Activated CD4-positive, CD25-positive, alpha-beta regulatory T cell treated with anti-CD3 and anti-CD28 coated beads, Interleukin-2, amount 50 U/mL, for 72 hours (primary cell): ENCODE measurements at places on chromosomes 3 and 15.

DNA sequence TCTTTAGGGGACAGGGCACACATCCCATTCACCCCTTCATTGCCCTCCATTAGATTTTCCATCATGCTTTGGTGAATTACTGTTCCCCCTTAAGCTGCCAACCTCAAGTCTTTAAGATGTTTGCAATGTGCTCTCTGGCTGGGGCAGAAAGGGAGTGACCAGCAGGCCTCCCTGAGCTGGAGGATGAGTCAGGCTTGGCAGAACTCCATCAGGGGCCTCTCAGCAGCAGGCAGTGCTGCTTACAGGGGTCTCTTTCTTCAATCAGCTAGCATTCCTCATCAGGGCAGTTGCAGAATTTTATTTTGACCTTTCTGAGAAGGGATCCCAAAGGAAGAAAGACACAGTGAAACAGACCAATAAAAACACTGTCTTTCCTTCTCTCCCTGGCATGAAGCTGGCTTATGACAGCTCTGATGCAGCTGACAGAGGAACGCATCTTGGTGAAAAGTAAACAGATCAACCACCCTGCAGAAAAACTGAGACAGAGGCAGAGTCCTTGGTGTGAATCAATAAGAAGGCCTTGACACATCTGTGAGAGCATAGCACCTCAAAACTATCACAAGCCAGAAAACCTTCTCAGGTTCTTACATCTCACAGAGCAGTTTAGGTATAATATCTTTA is 88.7 kb upstream of the MRPL3 start:
- DNase-seq = no peak

DNA sequence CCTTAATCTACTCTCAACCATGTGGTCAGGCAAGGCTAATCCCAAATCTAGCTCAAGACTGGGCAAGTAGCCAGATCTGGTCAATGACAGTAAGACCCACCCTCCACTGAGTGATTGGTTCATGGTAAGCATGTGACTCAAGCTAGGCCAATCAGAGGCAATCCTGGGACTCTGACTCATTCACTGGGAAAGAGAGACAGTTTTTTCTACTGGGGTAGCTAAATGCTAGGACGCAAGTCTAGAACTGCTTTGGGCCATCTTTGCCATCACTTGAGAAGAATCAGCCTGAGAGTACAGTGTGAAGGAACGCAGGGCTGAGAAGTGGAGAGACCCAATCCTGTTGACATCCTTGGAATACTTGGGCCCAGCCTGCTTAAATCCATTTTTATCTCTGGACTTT is 9.4 kb upstream of the RAD18 start:
- no peak for DNase-seq

DNA sequence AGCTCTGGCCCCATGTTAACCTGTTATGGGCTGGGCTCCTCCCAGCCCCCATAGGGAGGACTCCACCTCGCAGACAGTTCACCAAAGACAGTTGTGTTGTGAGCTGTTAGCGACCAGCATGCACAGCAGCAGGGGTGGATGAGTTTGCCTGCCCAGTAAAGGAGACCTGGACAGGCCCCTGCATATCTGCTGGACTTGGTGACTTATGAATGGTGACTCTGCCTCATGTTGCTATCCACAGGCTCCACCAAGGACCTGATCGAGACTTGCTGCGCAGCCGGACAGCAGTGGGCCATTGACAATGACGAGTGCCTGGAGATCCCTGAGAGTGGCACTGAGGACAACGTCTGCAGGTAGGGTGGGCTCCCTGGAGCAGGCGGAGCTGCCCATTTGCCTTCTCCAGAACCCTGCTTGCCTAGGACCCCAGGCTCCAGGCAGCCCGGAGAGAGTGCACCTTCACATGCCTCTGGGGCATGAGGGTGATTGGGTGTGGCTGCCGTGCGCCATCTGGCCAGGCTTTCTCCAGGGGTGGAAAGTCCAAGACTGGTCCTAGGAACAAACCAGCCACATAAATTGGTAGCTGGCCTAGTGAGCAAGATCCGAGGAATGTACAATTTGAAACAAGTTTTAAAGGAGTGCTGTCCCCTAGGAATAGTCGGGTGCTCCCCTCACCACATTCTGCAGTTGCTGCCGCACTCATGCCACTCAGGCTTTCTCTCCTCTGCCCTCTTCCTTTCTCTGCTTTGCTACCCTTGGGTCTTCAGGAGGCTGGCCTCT is 59.1 kb downstream of the FBLN2 start:
- DNase-seq = no peak

- DNase-seq = no peak
Observed at GRCh38 chr15:87228460-87228859, 1028.1 kb downstream of the NTRK3 start.

DNA sequence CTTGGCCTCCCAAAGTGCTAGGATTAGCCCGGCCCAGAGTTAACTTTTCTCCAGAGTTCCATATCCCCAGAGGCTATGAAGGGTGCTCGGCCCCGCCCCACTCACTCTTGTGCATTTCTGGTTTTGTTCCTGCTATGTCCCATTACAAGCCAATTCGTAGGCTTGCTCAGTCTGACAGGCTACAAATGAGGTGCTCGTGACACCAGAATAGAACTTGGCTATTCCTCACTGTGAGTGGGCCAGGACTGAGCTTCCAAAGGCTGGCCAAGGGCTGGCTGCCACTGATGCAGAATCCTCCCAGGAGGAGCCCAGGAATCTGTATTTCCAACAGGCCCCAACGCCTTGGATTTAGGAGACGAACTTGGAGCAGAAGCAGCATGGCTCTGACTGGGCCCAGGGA is 282.7 kb upstream of the C2CD4B start:
- no peak for DNase-seq

GRCh38 chr3:196440696-196441095 is 8.5 kb upstream of the UBXN7 start:
- no peak for DNase-seq

GRCh38 chr15:68795298-68795848 is 25.3 kb downstream of the ANP32A start:
- peak; percentile 68 for DNase-seq

DNA sequence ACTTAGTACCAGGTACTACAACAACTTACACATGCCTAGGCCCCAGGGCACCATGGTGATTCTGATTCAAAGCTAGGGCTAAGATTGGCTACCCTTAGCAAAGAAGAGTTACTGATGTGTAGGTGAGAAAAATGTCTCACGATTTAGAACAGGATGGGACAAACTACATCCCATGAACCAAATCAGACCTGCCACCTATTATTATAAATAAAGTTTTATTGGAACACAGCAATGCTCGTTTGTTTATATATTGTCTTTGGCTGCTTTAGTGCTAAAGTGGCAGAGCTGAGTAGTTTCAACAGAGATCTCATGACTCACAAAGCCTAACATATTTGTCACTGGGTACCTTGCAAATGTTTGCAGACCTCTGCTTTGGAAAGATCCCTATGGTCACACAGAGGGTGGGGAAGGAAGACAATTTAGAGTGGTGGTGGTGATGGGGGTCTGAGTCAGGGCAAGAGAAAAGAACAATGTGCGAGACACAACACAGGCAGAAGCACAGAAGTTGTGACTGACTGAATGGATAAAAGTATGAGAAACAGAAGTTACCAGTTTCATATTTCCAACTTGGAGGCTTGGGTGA is 770.6 kb upstream of the CFAP20DC start:
- no peak for DNase-seq

GRCh38 chr3:14900881-14901873 is 46.2 kb upstream of the NR2C2 start:
- DNase-seq = no peak

GRCh38 chr3:83224101-83224868 is 1462.8 kb upstream of the GBE1 start:
- DNase-seq = no peak

GRCh38 chr3:53708001-53708621 is 138.1 kb downstream of the CHDH start:
- no peak for DNase-seq

- no peak for DNase-seq
Observed at GRCh38 chr3:10814623-10815022, 1.4 kb upstream of the SLC6A11 start.
